ENCODE measurements at places on chromosomes 1 and 21.

DNA sequence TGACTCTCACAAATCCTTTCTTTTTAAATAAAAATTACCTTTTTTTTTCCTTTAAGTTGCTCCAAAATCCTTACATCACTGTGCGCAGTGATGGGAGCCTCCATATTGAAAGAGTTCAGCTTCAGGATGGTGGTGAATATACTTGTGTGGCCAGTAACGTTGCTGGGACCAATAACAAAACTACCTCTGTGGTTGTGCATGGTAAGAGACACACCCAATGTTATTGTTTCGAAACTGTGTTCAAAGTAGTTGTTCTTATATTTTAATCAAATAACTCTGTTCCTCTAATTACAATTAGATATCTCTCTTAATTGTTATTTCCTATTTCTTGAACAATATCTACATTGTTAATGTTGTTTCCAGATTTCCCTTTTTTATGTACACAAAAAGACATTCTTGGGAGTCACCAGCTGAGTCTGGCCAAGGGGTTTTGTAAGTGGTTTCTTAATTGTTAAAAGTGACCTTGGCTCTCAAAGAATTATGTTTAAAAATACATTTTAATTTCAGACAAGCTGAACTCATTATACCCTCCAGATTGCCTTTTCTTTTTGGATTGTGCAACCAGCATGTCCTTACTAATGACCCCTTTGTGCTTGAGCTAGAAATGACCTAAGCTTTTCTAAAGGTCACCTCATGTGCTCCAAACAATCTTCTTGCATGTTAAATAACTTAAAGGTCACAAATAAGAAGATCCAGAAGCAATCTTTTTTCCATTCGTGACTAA, 250.1 kb downstream of the HMCN1 start:
- DNase-seq, result no peak

DNA sequence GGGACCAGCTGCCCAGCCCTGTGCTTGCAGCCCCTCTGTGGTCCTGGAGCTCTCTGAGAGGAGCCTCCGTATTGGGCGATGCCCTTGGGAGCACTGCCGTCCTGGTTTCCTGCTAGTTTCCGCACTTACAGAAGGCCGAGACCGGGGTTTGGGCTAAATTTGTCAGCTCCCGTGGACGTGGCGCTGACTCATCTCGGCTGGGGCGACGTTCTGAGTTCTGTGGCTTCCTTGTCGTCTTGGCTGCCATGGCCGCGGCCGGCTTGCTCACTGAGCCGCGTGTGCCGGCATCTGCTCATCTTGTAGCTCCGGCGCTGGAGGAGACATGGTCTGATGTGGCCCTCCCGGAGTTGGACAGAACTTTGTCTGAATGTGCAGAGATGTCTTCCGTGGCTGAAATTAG, 64.9 kb downstream of the PCNT start:
- no peak for DNase-seq

GRCh38 chr21:44845418-44846223, 27.8 kb upstream of the SUMO3 start:
- peak; percentile 75 for DNase-seq

DNA sequence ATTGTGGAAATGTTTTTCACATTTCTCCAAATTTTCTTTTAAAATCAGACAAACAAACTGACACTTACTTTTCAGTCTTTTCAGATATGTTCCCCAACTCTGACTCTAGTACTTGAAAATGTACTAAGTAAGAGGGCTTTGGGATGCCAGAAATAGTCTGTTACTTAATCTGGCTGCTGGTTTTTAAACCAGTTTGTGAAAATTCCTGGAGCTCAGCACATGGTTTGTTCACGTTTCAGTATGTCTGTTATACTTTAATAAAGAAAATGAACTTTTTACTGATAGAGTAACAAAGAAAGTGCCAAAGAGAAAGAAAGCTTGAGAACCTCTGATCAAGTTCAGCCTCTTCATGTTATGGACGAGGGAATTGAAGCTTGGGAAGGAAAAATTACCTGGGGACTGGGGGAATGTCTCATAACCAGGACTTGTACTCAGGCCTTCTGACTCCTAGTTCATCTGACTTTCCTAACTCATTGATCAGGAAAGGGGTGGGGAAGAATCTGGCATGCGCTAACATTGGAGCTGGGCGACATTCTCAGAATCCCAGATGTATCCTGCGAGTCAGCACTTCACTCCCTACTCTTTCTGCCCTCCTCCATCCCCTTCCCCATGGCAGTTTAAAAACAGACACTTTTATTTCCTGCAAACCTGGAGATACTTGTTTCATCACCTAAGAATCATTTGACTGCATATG, 30.8 kb upstream of the DNAJC6 start:
- no peak for DNase-seq

DNA sequence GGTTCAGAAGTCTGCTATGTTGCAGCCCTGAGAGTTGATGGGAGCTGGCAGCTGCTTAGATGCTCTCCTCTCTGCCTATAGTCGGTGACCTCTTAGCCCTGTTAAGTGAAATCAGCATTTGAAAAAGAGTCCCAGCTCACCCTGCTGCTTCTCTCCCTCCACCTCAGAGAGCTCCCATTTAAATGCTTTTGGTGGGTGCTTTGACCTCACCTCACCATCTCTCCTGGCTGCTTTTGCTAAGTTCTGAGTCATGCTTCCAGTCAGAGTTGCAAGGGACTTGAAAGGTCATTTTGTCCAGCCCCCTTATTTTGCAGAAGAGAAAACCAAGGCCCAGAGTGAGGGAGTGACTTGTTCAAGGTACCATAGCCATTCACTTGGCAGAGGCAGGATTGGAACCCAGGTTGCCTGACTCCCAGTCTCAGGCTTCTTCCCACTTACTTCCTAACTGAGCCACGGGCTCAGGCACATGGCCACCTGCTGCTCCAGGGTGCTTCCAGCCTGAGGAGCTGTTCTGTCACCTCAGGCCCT, 3.3 kb downstream of the MAPKAPK2 start:
- DNase-seq, result no peak

- DNase-seq, result no peak
Observed at GRCh38 chr1:64195081-64195395, 8.4 kb upstream of the UBE2U start.

DNA sequence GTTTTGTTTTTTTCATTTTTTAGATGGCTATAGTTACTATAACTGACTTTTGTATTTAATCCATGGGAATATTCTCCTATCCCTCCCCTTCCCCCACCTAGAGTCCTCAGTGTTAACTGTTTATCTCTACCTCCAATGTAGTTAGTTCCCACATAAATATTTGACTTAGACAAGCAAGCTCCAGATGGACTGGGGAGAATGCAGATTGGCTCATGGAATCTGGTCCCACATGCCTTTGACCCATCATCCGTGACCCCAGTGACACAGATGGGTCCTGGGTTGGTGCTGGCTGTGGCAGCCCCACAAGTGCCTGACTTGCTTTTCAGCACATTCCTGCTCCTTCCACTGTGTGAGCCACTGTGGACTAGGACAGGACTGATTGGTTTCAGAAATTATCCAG, 41.8 kb downstream of the ATP2B4 start:
- DNase-seq, result no peak

- DNase-seq, result no peak
Observed at GRCh38 chr1:115436596-115436995, 98.5 kb upstream of the NGF start.

DNA sequence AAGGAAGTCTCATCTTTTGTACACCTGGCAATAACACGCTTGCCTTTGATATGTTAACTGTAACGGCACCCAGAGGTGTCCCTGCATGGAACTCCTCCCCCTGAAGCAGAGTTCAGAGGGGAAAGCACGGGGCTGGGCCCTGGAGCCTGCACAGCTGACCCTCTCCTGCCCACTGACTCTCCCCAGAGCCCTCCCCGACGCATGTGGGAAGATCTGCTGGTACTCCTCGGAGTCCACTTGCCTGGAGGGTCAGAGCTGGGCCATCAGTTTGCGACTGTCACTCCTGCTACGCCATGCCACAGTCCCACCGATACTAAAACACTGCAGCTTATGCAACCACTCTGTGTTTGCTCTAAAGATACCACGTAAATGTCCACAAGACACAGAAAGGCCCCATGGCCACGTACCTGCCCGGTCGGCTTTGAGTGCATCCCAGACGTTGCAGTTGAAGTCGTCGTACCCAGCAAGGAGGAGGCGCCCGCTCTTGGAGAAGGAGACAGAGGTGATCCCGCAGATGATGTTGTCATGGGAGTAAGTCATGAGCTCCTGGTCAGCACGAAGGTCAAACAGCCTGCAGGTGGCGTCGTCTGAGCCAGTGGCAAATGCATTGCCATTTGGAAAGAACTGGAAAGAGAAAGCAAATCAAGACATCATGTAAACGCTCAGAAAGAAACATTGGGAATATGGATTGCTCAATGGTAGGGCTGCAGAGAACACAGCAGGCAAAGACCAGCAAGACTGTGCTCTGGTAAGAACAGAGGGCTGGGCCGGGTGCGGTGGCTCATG, 10.6 kb upstream of the NADK start:
- no peak for DNase-seq

GRCh38 chr1:9349331-9349851, 56.7 kb downstream of the SPSB1 start:
- no peak for DNase-seq

DNA sequence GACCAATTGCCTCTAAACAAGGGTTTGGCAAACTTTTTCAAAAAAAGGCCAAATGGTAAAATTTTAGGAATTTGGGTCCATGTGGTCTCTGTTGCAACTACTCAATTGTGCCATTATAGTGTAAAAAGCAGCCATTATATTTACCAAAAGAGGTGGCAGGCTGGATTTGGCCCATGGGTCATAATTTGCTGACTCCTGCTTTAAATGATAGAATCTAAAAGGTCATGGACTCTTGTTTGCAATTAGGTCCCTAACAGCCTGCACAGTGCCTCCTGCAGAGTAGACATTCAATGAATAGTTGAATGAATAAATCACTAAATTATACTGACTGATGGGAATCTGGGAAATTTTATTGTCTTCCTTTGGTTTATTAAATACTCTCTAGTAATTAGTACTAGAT, 6.2 kb downstream of the BECN2 start:
- DNase-seq, result no peak

- DNase-seq, result no peak
Observed at GRCh38 chr1:31805318-31805717, 10.5 kb downstream of the SPOCD1 start.

GRCh38 chr1:91700332-91700731, 185.6 kb downstream of the TGFBR3 start:
- DNase-seq, result no peak

- no peak for DNase-seq
Observed at GRCh38 chr21:25717491-25718147, 17.1 kb downstream of the ATP5PF start.

- DNase-seq, result no peak
Observed at GRCh38 chr21:36584980-36585940, 105.3 kb upstream of the CLDN14 start.

DNA sequence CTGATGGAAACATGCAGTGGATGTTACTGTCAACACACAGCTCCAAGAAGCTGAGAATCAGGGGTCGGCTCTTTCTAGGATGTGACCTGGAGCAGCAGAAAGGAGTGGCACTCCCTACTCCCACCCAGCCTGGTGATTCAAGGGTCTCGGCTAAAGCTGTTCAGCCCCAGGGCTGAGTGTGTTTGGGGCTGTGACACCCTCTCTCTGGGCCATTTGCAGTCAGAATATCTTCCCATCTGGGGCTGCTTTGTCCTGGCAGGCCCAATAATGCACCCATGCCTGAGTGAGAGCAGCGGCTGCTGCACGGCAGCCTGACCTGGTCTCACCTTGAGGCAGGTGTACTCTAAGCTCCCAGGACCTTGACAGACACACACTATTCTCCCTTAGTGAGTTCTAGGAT, 52.5 kb upstream of the AJAP1 start:
- DNase-seq, result no peak

- no peak for DNase-seq
Observed at GRCh38 chr1:108570128-108570527, 10.2 kb downstream of the EEIG2 start.

DNA sequence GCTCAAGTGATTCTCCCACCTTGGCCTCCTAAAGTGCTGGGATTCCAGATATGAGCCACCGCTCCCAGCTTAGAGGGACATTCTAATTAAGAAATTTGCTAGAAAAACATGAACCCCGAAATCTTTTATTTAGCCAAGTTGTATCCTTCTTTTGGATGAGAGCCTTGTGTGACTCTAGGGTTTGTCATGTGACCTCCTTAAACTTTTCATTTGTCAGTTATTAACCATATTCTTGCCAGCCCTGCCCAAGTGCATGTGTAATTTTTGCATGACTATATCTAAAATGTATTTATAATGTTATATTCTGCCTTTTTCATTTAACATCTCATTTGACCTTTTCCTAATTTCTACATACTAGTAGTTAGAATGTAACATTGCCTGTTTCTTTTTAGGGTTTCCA, 1.9 kb downstream of the UTP25 start:
- DNase-seq, result no peak

DNA sequence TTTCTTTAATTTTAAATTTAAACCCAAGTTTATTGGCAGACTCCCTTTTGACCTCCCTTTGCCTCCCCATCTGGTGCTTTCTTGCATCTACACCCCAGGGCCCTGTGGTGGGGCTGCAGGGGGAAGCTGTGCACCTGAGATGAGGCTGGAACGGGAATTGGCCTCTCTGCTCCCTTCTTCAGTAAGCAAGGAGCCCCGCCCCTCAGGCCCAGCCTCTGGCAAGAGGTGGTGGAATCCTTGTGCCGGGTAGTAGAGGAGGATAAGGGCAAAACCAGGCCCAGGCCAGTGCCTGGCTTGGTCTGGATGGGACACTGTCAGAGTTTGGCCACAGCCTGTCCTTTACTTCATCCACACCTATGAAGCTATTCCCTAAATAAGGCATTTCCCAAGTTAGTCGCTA, 25.1 kb downstream of the ATP8B2 start:
- DNase-seq, result no peak

DNA sequence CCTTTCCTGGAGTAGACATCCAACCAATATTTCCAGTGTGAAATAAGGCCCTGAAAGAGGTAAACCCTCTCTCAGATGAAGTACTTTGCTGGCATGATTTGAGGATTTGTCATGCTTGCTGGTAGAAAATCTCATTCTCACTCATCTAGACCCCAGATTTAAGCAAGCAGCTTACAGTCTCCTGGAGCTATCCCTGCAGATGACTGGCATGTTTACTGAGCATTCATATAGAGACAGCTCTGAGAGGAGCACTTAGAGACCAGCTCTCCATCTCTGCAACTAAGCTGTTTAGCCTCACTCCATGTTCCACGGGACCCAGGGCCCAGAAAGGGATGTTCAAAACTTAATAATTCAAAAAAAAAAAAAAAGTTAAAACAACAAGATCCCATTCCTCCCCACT, 34.2 kb downstream of the GPR161 start:
- no peak for DNase-seq

All from right kidney (tissue), 9 donors.